GDM1 (cell line): ENCODE measurements at places on chromosomes 3 and 15.

DNA sequence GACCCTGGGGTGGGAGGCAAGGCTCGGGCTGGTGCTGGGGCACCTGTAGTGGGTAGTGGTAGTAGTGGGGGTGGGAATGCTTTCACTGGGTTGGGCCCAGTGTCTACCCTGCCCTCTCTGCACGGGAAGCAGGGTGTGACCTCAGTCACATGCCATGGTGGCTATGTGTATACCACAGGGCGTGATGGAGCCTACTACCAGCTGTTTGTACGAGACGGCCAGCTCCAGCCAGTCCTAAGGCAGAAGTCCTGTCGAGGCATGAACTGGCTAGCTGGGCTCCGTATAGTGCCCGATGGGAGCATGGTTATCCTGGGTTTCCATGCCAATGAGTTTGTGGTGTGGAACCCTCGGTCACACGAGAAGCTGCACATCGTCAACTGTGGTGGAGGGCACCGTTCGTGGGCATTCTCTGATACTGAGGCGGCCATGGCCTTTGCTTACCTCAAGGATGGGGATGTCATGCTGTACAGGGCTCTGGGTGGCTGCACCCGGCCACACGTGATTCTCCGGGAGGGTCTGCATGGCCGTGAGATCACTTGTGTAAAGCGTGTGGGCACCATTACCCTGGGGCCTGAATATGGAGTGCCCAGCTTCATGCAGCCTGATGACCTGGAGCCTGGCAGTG is 5.2 kb downstream of the DALRD3 start:
- no peak for DNase-seq

- DNase-seq, result no peak
Observed at GRCh38 chr3:170867143-170867937, 2.7 kb downstream of the RPL22L1 start.

DNA sequence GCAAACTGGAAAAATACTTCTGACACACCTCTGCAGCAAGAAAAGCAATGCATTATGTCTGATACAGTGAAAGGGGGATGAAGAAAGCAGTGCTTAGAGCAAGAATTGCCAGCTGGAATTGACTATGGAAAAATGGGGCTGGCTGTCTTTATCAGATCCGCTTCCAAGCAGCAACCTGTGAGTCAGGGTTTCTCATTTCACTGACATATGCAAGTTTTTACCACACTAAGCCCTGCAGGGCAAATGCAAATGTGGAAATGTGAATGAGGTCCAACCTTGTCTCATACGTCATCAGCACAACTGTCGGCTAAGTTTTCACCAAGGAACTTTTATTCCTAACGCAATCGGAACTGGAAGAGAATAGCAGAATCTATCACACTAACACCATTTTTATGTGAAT is 172.5 kb upstream of the GADL1 start:
- DNase-seq, result no peak

DNA sequence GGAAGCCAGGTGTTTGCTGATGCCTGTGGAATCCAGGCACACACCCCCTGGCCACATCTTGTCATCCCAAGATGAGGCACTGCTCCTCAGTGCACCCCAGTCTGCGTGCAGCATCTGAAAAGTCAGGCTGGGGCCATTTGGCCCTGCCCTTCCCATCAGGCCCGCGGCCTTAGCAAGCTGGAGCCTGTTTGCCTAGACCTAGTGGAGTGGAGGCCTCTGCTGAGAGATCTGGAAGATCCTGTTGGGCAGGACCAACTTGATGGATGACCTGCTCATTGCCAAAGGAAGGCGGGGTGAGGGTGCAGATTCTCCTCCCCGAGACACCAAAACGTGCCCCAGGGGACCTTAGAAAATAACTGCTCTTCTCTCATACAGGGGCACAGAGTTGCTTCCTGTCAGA is 220.2 kb downstream of the SHQ1 start:
- DNase-seq, result no peak

GRCh38 chr3:19331931-19332330 is 183.6 kb downstream of the KCNH8 start:
- no peak for DNase-seq

GRCh38 chr15:89121414-89121813 is 33.2 kb downstream of the ABHD2 start:
- DNase-seq, result no peak

GRCh38 chr3:25531971-25532370 is 103.9 kb downstream of the RARB start:
- DNase-seq, result no peak

- DNase-seq, result no peak
Observed at GRCh38 chr3:58377168-58377567, 44.5 kb downstream of the PXK start.

GRCh38 chr3:168116279-168116678 is 20.6 kb upstream of the GOLIM4 start:
- no peak for DNase-seq

- no peak for DNase-seq
Observed at GRCh38 chr15:48086576-48086975, 34.2 kb upstream of the SLC24A5 start.

DNA sequence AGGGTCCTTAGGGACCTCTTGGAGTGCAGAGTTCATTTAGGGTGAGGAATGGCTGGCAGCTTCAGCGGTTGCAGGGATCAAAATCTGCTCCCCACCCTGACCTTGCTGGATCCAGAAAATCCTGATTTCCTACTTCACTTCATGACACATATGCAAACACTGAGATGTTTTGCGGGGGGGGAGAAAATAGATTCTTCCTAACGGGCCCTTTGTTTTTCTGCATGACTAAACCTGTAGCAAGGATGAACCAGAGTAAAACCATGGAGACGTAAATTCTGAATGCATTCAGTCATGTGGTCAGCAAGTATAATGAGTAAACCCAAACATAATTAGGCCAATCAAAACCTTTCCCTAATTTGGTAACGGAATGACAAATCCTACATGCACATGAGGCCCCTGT is 20.0 kb upstream of the RBP1 start:
- DNase-seq, result no peak

DNA sequence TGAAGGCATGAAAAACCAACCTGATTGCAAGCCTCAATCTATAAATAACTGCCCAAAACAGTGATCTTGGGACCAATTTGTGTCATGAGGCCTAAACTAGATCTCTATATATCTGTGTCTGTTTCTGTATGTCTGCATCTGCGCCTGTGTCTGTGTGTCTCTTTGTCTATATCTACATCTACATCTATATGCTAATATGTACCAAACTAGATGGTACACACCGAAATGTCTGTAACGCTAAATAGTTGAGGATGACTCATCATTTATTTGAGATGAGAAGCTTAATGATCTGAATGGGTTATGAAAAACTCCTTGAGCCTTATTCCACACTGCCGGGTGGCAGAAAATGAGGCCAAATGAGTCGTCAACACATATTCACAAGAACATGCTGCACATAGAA is 982.3 kb downstream of the ROBO2 start:
- no peak for DNase-seq

DNA sequence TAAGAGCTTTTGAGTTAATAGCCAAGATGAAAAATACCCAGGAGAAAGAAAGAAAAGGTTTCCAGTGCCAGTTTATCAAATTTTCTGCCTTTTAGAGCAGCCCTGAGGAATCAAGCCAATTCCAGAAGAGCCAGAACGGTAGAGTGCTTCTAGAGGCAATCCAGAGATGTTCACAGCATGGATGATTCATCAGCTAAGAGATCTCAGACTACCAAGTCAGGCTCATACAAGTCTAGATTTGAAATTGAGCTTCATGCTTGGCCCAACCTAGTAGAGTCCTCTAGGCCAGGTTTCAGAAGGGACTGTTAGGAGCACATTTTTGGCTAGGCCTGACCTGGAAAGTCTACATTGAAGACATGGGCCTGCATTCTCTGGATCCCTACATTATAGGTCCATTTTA is 15.5 kb downstream of the WDR48 start:
- no peak for DNase-seq

- no peak for DNase-seq
Observed at GRCh38 chr3:55571913-55572312, 84.8 kb upstream of the WNT5A start.
